ENCODE measurements at places on chromosomes 16 and 17.
A peak's percentile ranks its signal among the peaks of the same experiment; 100 is the strongest.

GRCh38 chr17:63066158-63066813, 100.3 kb downstream of the TANC2 start:
- no peak for DNase-seq

DNA sequence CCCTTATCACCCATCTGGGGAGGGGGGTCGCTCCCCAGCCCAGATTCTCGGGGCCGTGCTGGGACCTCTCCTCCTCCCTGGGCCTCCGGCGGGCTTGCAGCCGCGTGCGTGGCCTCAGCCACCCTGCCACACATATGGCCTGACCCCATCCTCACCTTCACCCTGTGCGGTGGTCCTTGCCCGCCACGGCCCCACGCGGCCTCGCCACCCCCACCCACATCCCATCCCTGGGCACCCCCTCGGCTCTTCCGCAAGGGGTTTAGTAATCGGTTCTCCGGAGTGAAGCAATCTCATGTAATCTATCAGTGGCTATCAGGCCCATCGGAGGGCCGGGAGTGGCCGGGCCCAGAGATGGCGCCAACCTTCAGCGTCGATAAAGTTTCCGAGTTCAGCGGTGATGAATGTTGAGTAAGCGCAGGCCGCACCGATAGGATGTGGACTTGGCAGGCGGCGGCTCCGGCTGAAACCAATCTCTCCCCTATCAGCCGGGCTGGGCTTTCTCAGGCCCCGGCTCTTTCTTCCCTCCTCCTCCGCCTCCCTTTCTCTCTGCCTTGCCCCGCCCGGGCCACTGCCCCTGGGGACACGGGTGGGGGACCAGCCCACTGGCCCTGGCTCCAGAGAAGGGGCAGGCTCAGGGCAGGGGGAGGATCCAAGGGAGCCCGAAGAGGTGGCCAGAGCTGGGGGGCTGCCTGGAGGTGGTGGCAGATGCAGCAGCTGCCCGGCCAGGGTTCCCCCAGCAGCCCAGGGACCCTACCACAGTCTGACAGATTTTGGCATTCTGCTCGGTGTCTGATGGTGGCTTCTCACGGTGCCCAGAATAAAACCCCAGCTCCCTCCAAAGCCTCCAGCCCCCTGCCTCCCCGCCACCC, 20.8 kb downstream of the ZFPM1 start:
- DNase-seq, result no peak

GRCh38 chr17:64635647-64636305, 26.3 kb downstream of the SMURF2 start:
- no peak for DNase-seq

DNA sequence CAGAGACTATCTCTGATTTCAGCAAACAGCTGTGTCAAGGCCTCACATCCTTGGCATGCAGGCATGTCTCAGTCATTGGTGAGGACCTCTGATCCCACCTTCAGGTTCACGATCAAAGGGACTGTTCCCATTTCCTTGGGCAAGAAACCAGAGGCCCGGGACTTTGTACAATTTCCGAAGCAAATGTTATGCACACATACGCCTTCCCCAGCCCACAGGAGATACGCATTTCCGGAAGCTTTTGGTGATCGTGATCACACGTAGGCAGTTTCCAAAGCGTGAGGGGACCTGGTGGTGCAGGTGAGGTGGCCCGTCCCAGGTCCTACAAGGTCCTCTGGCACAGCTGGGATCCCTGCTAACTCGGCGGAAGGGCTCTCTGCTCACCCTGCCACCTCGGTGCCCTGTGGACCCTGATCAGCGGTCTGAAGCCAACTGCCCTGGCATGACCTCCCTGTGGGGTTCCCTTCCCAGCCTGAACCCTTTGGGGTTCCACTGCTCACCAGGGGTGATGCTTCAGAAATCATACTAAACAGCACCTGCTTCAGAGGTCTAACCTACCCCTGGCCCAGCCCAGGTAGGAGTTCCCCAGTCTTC, 28.8 kb upstream of the KLHDC4 start:
- no peak for DNase-seq

DNA sequence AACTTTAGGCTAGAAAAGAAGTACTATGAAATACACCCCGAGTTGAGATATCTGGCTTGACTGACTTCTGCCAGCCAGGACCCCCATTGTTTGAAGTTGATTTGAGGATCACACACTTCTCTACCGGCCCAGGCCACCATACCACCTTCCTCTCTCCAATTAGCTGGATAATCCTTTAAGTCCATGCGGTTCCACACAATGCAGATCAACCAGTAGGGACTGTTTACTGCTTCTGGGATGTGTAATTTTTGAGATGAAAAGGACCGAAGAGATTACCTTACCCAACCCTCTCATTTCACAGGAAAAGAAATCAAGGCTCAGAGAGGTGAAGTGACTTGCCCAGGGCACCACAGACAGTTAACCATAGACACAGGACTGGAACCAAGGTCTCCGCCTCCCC, 20.5 kb downstream of the ERN1 start:
- no peak for DNase-seq

DNA sequence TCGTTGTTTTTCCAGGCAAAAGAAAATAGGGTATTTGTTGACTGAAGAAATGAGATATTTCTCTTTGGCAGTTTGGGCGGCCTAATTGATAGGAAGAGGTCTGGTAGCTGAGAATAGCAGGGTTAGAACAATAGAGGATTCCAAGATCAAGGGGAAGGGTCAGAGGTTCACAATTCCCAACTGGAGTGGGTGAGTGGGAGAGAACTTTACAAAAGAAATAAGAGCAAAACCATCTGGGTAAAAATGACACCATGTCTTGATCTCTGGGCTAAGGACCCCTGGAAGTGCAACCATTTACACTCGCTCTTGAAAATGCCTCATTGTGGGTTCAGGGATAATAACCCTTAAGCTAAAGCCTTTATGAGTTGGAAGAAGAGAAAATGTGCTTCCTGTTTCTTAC, 180.5 kb downstream of the CDH13 start:
- DNase-seq, result no peak

GRCh38 chr16:87304951-87305350, 12.2 kb downstream of the C16orf95 start:
- DNase-seq, result no peak

- DNase-seq, result peak; percentile 39
Measured at GRCh38 chr16:31382485-31383161, 10.5 kb upstream of the ITGAD start.

GRCh38 chr16:74667255-74667700, 601 bp upstream of the RFWD3 start:
- DNase-seq, result peak; percentile 1

GRCh38 chr16:10791048-10791447, 27.5 kb downstream of the TVP23A start:
- DNase-seq, result no peak

GRCh38 chr17:28892024-28892423, 5.5 kb downstream of the FLOT2 start:
- DNase-seq, result no peak

DNA sequence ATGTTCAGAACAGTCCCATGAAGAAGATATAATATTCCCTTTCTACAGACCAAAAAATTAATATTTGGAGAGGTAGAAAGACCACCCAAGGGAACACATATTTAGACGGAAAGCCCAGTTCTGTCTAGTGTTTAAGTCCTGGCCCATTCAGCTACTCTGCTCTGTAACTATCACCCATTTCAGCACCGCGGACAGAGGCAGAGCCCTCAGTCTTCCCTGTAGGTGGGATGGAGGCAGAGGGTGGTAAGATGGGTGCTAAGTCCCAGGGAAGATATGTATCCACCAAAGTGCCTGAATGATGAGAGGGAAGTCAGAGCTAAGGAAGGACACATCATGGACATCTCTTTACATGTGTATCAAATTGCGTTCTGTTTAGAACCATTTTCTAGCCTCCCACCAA, 27.8 kb upstream of the C16orf78 start:
- DNase-seq, result no peak

GRCh38 chr17:4806456-4806776, 536 bp upstream of the PLD2 start:
- no peak for DNase-seq

- no peak for DNase-seq
Measured at GRCh38 chr16:1313721-1314369, 4.4 kb downstream of the UBE2I start.

- DNase-seq, result no peak
Measured at GRCh38 chr17:77926981-77927380, 31.5 kb upstream of the TNRC6C start.

DNA sequence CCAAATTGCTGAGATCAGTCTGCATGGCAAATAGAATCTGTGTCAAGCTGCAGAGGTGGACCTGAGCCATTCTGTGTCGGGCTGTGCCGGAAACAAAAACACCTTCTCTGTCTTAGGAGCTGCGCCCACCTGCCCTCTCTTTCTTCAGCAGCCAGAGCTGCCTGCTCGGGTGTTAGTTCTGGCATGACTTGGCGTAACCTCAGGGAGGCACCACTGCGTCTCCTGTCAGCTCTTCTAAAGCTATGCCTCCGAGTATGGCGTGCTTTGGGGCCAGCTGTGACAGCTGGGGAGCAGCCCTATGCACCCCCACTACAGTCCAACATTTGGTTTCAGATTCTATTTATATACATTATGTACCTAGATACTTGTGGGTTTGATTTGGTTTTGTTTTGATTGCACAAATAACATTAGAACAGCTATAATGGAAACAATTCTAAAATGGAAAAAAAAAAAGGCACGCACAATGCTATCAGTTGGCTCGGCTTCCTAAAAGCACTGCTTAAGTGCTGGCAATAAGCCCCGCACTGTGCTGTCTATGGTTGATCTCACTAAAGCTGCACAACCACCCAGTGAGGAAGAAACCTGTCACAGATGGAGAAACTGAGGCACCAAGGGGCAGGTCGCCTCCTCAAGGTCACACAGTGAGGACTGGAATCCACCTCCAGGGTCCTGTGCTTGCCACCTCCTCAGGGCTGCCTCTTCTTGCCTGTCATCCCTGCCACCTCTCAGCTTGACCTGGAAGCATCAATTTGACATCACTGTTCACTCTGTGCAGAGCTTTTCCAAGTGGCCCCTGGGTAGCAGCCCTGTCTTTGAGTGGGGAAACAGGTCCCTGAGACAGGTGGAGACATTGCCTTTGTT, 18.7 kb upstream of the ADGRG1 start:
- DNase-seq, result no peak

- DNase-seq, result no peak
Measured at GRCh38 chr16:81694494-81695280, 84.4 kb upstream of the PLCG2 start.

- DNase-seq, result no peak
Measured at GRCh38 chr16:49556606-49557446, 183.2 kb downstream of the C16orf78 start.

- no peak for DNase-seq
Measured at GRCh38 chr17:48513666-48514455, 16.9 kb downstream of the HOXB1 start.

GRCh38 chr17:29243792-29244191, 2.9 kb upstream of the CRYBA1 start:
- no peak for DNase-seq

DNA sequence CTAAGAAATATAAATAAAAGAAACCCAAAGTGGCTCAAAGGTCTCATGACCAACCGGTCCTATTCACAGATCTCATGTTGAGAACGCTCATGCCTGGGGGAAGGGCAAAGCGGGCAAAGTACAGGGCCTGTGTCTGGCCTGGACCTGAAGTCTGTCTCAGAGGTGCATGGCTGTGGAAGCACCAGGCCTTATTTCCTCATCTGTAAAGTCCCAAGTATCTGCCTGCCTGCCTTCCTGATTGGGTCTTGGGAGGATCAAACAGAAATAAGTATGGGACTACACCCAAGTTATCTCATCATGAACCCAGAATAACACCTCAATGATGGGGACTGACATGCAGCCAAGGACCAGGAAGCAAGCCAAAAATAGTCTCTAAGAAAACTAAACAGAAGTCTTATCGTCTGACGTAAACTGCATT, 14.2 kb downstream of the AXIN2 start:
- no peak for DNase-seq

DNA sequence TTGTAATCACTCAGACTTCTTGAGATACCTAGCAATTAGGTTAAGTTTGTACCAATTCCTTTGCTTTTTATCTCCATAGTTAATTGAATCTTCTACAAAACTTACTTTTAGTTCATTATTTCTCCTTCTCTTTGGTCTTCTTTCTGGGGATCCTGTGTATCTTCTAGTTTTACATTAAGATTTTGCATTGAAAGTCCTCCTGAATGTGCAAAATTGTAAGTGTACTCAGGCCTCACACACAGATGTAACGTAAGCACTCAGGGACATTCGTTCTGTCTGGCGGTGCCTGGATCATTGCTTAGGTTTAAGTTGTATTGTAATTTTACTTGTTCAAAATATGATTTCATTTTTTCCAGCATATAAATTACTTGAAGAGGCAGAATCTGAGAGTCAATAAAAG, 222.6 kb upstream of the CPHXL start:
- no peak for DNase-seq

- DNase-seq, result no peak
Measured at GRCh38 chr17:64073771-64074703, 53.6 kb upstream of the ICAM2 start.

DNA sequence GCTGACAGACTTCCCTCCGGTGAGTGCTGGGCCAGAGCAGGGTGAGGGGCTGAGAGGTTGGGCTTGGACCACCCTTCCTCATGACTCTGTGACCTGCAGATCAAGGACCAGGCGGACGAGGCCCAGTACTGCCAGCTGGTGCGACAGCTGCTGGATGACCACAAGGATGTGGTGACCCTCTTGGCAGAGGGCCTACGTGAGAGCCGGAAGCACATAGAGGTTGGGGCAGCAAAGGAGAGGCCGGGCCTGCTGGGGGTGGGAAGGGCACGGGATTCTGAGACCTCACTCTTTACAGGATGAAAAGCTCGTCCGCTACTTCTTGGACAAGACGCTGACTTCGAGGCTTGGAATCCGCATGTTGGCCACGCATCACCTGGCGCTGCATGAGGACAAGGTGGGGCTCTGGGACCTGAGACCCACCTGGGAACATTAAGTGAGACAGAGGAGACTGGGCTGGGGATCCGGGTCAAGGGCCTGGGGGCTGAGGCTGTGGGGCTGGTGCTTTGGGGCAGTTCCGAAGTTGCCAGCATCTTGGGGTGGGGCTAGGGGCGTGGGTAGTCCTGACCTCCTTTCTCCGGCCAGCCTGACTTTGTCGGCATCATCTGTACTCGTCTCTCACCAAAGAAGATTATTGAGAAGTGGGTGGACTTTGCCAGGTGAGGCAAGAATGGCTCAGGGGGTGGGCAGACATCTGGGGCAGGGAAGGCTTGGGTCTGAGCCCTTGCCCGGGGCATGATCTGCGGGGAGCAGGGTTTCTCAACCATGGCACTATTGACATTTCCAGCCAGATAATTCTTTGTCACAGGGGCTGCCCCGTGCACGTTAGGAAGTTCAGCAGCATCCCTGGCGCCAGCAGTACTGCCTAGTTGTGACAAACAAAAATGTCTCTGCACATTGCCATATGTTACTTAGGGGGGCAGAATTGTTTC, 2.2 kb downstream of the BCKDK start:
- no peak for DNase-seq

- DNase-seq, result no peak
Measured at GRCh38 chr16:57066625-57067024, 25.8 kb upstream of the CPNE2 start.

GRCh38 chr16:28189245-28189644, 22.5 kb downstream of the XPO6 start:
- no peak for DNase-seq

GRCh38 chr16:86099326-86099725, 200.4 kb downstream of the IRF8 start:
- no peak for DNase-seq

Data from stimulated activated CD8-positive, alpha-beta memory T cell treated with anti-CD3 and anti-CD28 coated beads, Interleukin-7, amount 100 ng/mL, for 1 hour (primary cell).